HL-60 (cell line): ENCODE measurements at places on chromosomes 7 and 10.

- no peak for DNase-seq
Observed at GRCh38 chr10:21519941-21520436, 5.5 kb downstream of the SKIDA1 start.

GRCh38 chr7:44288381-44288685 lies 37.1 kb downstream of the CAMK2B start:
- no peak for DNase-seq

GRCh38 chr10:122018951-122019413 lies 30.0 kb downstream of the TACC2 start:
- DNase-seq, result no peak

DNA sequence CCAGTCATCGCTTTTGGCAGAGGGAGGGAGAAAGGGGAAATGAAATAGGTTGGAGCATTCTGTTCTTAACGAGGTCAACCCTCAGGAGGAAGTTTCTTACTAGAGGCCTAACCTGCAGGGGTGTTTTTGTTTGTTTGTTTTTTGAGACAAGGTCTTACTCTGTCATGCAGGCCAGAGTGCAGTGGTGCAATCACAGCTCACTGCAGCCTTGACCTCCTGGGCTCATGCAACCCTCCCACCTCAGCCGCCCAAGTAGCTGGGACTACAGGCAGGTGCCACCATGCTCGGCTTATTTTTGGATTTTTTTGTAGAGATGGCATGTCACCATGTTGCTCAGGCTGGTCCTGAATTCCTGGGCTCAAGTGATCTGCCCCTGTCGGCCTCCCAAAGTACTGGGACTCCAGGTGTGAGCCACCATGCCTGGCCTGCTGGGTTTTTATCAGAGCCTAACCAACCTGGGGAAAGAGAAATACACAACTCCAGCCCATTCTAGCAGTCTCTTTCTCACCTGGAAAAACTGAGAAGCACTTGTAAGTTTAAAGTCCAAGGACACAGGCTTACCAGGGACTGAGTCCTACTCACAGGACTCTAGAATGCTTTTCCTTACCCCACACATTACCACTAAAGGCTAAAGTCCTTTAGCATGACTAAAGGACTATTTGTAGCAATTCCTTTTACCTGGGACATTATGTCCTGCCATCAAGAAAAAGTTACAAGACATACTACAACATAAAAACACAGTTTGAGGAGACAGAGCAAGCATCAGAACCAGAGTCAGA lies 101.0 kb upstream of the EGFR start:
- DNase-seq, result no peak

DNA sequence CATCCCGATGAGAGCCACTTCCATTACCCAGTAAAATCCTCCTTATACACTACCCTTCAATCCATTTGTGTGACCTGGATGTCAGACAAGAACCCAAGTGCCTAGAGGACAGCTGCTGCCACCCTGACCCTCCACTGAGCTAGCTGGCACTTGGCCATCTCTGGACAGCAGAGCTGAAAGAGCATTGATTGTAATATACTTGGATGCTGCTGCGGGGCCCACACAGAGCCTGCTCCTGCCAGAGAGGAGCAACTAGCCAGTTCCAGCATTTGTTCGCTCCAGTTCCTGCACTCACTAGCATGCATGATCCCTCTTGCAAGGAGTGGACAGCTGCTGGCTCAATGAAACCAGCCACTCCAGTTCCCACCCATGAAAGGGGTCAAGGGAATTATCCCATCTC lies 8.4 kb upstream of the TMEM254 start:
- DNase-seq, result no peak

DNA sequence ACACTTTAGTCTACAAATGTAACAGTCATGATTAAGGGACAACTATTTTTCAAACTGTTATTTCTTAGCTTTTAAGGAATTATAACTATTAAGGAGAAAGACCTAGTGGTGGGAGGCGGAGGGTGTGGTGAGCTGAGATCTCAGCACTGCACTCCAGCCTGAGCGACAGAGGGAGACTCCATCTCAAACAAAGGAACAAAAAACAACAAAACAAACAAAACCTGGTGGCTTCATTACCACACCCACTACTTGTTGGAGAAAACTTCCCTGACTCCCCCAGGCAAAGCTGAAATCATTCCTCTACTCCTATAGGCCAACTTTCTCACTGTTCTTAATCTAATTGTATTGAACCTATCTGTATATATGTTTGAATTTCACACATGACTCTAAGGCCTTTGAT lies 3.2 kb downstream of the POLR1F start:
- no peak for DNase-seq
